D341Med (cell line): ENCODE measurements at places on chromosomes 3 and 15.

GRCh38 chr3:170738766-170739165 is 131.2 kb downstream of the RPL22L1 start:
- no peak for DNase-seq

DNA sequence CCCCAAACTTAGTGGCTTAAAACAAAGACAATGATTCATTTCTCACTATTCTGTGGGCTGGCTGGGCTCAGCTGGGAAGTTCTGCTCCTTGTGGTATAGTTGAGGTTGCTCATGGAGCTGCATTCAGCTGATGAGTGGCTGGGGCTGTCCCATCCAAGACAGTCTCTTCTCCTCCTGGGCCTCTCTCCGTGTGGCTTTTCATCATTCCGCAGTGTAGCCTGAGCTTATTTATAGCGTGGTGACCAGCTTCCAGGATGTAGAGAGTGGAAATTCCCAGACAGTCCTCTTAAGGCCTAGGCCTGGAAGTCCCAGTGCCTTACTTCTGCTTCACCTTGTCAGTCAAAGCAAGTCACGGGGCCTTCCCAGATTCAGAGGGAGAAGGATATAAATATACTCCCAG is 136.7 kb upstream of the DAZL start:
- DNase-seq: no peak

- no peak for DNase-seq
Measured at GRCh38 chr15:92159906-92160841, 233.5 kb upstream of the ST8SIA2 start.

DNA sequence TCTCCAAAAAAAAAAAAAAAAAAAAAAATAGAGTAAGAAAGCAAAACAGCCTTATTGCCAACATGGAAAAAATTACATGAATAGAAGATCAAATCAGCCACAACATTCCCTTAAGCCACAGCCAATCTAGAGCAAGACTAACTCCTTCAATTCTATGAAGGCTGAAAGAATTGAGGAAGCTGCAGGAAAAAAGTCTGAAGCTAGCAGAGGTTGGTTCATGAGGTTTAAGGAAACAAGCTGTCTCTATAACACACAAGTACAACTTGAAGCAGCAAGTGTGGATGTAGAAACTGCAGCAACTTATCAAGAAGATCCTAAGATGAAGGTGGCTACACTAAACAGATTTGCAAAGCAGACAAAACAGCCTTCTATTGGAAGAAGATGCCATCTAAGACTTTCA is 9.3 kb downstream of the PARL start:
- DNase-seq: no peak

GRCh38 chr15:76296849-76297248 is 14.4 kb downstream of the ETFA start:
- no peak for DNase-seq

DNA sequence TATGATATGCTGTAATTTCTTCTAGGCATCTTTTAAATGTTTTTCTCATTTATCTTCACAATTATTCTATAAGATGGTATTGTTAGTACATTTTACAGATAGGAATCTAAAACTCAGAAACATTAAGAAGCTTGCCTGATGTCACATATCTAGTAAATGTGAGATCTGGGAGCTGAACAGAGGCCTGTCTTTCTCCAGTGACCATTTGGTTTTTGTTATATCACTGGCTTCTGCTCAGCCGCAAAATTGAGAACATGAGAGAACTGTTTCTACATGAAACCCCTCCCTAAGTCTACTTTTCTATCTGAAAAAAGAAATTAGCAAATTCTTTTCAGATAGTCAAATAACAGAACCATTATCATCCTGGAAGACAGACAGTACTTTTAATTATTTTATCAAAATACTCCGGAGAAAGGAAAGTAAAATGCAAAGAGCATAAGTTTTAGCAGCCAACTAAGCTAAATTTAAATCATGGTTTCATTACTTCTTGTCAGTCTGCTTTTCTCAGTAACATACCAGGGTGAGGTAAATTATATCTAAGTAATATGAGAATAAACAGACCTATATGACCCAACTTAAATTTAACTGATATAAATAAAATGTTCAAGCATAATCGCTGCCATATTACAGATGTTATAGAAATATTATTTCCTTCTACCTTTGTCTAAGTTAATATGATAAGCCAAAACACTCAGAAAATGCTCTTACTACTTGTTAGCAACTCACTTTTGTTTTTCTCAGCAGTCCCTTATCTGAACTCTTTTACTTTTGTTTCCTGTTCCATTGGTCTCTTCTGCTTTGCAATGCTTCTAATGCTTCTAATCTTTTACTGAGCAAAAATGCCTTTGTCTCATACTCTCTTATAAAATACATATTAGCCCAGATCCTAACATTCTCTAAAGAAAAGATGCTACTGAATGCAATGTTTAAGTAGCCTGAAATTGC is 68.0 kb upstream of the MBNL1 start:
- no peak for DNase-seq

DNA sequence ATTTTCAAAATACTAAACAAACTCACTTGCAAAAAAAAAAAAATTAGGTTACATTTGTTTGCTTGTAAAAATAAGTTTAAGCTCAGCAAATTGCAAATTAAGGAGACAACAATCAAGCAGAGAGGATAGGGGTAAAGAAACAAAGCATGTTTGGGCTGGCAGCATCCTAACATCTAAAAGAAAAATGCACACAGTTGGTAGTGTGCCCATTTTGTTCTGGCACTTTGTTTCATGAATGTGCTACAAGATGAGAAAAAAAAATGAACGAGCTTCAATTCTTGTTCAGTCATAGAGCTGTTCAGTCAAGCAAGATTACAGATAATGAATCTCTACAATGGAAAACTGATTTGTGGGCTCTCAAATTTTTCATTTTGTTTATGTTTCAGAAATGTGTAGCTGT is 17.7 kb upstream of the ZBBX start:
- no peak for DNase-seq

GRCh38 chr15:37253877-37254276 is 153.5 kb upstream of the MEIS2 start:
- no peak for DNase-seq

DNA sequence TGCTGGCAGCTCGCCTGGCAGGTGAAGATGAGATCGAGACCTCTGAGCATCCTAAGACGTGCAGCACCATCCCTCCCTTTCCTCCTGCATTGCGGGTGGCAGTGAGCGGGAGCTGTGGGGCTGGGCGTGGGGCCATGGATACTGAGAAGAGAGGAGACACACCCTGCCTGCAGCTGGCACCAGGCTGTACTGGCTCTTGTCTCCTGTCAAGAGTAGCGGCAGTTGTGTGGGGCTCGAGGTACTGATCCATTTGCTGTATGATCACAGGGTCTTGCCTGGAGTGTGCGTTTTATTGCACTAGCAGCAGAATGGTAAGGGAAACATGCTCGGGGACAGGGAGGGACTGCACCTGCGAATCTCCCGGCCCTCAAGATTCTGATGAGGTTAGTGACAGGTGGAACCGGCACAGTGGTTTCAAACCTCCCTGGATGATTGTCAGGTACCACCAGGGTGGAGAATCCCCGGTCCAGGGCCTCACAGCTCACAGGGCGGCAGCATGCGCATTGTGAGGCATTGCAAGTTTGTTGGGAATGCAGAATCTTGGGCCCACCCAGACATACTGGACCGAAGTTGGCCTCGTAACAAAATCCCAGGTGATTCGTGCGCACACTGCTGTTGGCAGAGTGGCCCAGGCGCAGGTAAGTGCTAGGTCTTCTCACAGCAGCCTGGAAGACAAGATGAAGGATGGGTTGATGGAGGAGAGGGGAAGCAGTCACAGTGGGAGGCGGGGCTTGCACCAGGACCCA is 14.1 kb downstream of the SYNM start:
- no peak for DNase-seq

DNA sequence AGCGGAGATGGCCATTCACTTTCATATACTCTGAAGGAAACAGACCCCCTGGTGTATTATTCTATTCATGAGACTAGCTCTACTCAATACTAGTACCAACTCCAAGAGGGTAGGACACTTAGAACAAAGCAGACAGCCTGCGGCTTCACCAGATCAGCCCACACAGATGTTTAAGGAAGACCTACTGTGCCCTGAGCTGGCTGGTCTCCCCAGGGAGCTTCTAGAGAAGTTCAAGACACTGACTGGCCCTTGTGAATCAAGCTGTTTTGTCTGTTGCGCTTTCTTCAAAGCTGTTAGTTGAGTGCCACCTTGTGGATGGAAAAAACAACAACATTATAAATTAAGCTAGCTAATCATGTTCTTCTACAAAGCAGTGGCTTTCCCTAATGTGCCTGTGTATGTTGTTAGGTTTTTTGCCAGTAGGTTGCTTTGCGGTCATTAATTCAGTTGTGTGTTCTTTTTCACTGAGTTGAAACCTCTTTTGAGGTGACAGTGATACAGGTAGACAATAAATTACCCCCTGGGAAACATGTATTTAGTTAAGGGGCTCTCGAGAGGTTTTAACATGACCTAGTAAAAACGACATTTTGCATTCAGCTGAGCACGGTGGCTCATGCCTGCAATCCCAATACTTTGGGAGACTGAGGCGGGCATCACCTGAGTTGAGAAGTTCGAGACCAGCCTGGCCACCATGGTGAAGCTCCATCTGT is 64.2 kb upstream of the MYZAP start:
- DNase-seq: peak; percentile 65

DNA sequence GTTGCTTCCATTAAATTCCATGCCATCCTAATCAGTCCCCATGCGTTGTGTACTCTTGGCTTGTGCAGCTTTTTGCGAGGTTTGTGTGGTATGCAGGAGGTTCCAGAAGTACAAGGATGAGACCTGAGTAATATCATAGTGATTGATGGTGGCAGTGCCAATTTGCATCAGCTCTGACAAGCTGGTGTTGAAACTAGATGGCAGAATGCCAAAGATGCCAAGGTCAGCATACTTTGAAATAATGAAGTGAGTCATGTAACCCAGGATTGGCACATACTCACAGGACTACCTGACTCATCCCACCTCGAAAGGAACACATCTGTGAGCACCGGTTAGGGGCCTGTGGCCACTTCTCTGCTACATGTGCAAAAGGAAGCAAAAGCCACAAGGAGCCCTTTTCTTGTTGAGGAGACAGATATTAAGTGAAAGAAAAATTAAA is 14.3 kb downstream of the KAT2B start:
- no peak for DNase-seq

DNA sequence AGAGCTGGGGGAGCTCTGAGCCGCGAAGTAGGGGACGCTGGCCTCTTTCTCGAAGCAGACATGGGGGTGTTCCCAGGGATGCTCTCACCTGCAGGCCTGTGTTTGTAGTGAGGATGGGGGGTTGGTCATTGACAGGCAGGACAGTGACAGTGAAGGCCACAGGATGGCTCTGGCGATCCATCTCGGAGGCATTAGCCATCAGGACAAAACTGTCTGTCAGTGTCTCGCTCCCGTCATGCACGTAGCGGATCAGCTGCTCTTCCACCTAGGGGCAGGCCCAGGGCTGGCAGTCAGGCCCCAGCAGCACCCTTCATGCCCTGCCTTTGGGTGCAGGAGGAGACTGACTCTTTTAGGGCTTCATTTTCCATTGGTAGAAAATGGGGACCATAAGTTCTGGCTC is 28.0 kb downstream of the CSPG4 start:
- DNase-seq: no peak

DNA sequence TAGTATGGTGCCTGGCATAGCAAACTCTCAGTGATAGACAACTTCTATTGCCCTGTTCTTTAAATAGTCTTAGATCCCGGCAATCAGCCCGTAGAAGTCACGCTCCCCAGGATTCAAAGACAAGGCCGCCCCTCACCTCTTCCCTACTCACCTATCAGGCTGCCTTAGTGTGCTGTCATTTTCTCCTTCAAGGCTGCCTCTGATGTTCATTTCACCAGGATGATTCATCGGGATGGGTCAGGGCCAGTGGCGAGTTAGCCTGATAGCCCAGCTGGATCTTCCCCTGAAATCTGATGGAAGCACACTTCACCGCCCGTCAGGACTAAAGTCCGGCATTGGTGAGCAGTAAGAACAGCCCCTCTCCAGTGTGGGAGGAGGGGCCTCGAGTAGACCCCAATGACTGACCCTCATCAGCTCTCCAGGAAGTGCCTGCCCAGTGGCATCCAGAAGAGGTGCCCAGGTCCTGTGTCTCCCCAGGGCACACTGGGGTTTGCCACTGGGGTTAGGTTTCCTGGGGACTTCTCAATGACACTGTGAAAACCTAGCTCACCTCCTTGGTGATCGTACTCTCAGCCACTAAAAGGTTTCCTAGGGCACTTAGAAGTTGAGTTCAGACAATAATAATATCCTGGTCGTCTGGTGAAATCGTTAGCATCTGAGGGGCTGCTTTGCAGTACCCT is 37.5 kb downstream of the TPM1 start:
- no peak for DNase-seq

DNA sequence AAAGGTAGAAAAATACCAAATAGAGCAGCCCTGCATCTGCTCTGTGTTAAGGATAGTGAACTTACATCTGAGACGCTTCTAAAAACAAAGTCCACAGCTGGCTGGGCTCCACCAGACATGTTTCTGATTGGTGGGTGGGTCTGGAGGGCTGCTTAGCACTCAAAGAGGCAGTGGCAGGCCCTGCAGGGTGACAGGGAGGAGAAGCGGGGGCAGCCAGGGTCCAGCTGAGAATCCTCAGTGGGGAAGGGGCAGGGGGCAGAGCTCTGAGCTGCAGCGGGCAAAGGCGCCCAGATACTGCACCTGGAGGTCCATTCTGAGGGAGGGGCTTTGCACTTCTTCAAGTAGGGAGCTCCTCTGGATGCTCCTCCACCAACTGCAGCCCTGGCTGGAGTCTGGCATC is 28.1 kb downstream of the PRR23E start:
- no peak for DNase-seq

DNA sequence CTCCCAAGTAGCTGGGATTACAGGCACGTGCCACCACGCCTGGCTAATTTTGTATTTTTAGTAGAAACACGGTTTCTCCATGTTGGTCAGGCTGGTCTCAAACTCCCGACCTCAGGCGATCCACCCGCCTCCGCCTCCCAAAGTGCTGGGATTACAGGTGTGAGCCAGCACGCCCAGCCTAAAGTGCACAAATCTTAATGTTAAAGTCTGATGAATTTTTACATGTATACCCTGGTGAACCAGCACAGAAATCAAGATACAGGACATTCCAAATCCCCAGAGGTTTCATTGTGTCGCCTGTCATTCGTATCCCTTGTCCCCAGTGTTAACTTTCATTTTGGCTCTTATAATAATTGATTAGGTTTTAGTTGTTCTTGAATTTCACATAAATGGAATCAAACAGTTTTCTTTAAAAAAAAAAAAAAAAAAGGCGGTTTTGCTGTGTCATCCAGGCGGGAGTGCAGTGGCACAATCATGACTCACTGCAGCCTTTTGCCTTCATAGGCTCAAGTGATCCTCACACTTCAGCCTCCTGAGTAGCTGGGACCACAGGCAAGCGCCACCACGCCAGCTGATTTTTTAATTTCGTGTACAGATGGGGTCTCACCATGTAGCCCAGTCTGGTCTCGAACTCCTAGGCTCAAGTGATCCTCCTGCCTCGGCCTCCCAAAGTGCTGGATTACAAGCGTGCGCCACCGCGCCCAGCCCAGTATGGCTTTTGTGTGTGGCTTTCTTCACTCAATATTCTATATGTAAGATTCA is 1.5 kb upstream of the TM4SF19 start:
- DNase-seq: no peak

GRCh38 chr15:75694241-75695182 is 18.1 kb downstream of the CSPG4 start:
- DNase-seq: peak; percentile 91

- DNase-seq: no peak
Measured at GRCh38 chr3:86234506-86235254, 756.3 kb downstream of the VGLL3 start.

- peak; percentile 49 for DNase-seq
Measured at GRCh38 chr3:50267280-50267913, 1.6 kb upstream of the SEMA3B start.

- DNase-seq: no peak
Measured at GRCh38 chr15:69515926-69516325, 63.3 kb downstream of the RPLP1 start.

GRCh38 chr3:50483374-50483773 is 20.1 kb downstream of the CACNA2D2 start:
- no peak for DNase-seq
